ENCODE measurements at places on chromosomes 1 and 21. TPM values are rescaled to one million over a fixed set of nuclear protein-coding genes. Genes with fewer than 3 reads are reported as not detected.

DNA sequence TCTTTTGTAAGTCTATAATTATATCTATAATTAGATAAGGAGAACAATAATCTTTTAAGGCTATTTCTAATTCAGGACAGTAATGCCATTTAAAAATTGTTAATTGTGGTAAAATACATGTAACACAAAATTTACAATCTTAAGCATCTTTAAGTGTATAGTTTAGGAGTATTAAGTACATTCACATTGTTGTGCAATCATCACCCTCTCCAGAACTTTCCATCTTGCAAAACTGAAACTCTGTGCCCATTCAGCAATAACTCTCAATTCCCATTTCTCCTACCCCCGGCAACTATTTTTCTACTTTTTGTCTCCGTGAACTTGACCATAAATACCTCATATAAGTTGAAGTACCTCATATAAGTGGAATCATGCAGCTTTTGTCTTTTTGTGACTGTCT lies 93.9 kb upstream of the KCNA3 start:
- DNase-seq: no peak

DNA sequence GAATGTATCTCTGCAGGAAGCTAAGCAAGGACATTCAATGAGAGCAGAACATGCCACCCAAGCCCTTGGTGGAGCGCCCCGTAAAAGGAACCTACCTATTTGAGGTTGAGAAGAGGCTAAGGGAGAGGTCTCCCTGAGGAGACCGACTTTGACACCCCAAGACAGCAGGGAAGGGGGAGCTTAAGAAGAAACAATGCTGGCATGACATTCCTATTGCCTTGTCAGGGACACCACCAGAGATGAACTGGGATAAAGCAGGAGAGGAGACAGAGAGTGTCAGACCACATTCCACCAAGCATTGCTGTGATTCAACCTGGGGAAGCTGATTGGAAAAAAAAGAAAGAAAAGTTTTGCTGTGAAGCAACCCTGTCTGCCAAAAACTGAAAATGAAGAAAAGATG lies 13.3 kb upstream of the S100A2 start:
- DNase-seq: no peak

GRCh38 chr1:67629370-67630075 lies 55.5 kb upstream of the GADD45A start:
- no peak for DNase-seq

- no peak for DNase-seq
Measured at GRCh38 chr1:215407575-215407974, 159.5 kb upstream of the KCTD3 start.

DNA sequence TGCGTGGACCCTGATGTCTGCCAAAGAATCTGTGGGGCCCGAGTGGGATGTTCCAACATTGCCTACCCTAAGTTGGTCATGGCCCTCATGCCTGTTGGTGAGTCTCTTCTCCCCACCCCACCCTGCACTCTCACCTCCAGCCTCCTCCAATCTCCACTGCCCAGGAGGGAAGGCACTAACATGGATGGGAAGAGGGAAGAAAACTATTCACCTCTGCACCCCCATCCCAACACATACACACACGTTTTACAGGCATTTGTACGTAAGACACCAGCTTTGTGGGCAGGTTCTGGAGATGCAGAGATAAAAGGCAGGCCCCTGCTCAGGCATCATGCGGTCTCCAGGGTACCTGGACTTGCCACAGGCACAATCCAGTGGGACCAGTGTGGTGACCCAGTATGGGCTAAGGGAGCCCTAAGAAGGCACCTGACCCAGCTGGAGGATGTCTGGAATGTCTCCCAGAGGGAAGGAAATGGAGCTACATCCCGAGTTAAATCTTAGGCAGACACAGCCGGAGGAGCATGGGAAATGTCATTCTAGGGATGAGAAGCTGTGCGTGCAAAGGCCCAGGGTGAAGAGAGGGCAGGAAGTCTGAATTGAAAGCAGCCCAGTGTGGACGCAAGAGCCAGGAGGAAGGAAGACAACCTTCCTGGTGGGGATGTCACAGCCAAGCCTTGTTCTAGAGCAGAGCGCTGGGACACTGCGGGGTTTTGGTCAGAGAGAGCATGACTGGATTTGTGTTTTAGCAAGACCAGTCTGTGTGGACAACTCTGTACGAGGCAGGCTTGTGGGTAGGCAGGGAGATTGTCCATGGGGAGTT lies 11.4 kb downstream of the SLC5A9 start:
- no peak for DNase-seq

- no peak for DNase-seq
Measured at GRCh38 chr1:151479462-151479861, 20.2 kb upstream of the POGZ start.

- no peak for DNase-seq
Measured at GRCh38 chr1:58857680-58858673, 74.1 kb upstream of the JUN start.

- DNase-seq: peak; percentile 74
Measured at GRCh38 chr1:206925106-206925736, 3.5 kb upstream of the FCMR start.

DNA sequence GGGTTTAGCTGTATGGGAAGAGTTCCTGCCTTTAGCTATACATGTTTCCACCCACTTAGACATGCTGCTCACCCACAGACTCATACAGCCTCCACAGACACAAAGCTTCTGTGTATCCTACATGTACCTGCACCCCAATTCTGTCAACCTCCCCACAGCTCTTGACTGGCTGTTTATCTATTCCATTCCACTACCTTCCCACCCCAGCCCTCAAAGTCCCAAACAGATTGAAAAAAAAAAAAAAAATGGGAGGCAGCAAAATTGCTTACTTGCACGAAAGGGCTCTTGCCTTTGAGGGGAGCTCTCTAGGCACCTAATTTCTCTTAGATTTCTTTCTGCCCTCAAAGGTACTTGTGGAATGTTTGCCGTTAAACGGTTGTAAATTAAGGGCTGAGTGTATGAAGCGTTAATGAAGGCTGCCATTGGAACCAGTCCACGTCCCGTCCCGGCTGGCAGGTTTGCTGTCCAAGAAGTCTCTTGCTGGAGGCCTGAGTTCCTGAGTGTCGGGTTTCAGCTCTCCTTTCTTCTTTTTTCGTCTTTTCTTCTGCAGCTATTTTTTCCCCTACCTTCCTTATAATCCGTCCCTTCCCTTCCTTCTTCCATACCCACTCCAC lies 43.6 kb downstream of the PBX1 start:
- peak; percentile 83 for DNase-seq

DNA sequence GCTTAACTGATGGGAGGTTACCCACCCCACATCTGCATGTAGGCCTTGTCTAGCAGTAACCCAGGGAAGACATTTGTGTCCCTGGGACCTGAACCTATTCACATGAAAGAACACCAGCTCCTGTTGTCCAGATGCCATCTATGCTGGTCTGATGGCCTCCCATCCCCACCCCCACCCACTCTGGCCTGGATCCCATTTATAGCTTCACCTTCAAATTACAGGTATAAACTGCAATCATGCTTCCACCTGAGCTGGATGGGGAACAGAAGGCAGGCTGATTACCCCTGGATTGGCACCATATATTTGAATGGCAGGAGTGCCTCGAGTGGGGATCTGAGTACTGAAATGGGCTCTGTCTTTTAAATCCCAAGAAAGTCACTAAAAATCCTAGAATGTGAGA lies 312.7 kb upstream of the USP24 start:
- no peak for DNase-seq

- no peak for DNase-seq
Measured at GRCh38 chr1:29893046-29893723, 656.9 kb downstream of the PTPRU start.

DNA sequence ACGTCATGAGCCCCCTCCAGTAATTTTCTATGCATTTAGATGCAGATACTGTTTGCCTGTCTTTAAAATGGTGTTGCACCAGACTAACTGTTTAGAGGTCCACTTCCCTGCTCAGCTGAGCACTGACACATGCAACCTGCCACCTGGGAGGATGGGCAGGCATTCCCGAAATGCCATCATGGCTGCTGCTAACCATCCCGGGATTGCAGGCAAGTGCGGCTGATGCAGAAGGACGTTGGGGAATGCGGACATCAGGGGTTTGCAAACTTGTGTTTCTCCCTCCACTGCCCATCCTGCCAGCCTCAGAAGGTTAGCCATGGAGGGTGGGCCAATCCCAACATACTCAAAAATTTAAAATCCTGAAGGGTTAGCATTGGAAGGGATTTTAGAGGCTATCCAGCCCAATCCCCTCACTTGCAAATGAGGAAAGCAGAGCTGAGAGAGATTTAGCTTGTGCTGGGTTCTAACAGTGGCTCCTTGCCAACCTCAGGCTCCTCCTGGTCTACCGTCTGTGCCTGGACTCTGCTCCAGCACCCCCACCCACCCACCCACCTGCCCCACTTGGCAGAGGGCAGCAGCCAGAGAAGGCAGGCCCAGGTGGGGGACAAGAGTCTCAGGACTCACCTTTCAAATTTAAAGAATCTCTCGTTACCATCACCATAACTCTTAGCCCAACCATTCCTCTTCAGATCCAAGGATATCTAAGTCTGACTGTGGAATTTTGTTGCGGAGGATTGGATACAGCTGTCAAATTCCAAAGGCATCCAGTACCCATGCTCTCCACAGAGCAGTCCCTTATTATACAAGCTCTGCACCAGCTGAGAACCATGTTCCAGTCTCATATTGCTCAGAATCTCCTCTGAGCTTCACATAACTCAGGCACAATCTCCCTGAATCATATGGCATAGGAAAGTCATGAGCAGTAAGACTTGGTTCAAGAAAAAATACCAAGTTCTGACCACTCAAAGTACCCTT lies 34.2 kb downstream of the HIVEP3 start:
- no peak for DNase-seq

GRCh38 chr21:35309316-35309715 lies 260.2 kb upstream of the RUNX1 start:
- DNase-seq: no peak

- DNase-seq: no peak
Measured at GRCh38 chr1:1274299-1274930, 761 bp upstream of the UBE2J2 start.

GRCh38 chr1:81801651-81802456 lies 1.1 kb downstream of the ADGRL2 start:
- DNase-seq: peak; percentile 73

DNA sequence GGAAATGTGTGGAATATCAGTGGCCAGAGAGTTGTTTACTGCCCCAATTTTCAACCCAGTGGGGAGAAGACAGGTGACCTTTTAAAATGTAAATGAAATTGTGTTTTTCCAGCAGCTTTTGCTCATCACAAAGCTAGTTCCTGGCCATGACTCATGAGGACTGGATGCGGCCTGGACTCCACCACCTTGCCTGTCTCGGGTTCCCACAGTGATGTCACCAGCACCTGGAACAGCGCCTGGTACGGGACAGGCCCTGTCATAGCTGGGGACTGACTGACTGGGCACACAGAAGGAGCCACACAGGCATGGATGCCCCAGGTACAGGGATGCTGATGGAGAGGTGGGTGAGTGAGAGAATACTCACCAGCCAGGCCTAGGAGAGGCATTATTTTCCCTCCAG lies 277.1 kb downstream of the AJAP1 start:
- no peak for DNase-seq

GRCh38 chr1:223710179-223711133 lies 1.9 kb upstream of the CAPN2 start:
- DNase-seq: no peak

DNA sequence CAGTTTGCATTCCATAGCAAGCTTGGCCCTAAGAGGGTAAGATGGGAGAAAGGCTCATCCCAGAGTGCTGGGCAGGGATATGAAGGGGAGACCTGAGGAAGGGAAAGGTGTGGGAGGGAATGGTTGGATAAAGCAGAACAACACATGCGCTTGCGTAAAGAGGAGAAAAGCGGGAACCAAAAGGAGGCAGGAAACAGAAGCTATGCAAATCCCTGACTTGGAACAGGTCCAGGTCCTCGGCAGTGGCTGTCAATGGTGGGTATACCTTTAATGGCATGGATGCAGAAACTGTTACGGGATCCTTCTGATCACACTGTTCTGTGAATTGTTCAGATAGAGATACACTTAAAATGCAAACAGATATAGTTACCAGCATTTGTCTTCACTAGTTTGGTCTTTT lies 455.6 kb downstream of the SIPA1L2 start:
- no peak for DNase-seq

- DNase-seq: no peak
Measured at GRCh38 chr21:38401191-38401926, 96.9 kb downstream of the ERG start.

GRCh38 chr21:27534206-27534605 lies 567.3 kb upstream of the ADAMTS5 start:
- no peak for DNase-seq

- no peak for DNase-seq
Measured at GRCh38 chr1:91345395-91346005, 59.1 kb downstream of the HFM1 start.

DNA sequence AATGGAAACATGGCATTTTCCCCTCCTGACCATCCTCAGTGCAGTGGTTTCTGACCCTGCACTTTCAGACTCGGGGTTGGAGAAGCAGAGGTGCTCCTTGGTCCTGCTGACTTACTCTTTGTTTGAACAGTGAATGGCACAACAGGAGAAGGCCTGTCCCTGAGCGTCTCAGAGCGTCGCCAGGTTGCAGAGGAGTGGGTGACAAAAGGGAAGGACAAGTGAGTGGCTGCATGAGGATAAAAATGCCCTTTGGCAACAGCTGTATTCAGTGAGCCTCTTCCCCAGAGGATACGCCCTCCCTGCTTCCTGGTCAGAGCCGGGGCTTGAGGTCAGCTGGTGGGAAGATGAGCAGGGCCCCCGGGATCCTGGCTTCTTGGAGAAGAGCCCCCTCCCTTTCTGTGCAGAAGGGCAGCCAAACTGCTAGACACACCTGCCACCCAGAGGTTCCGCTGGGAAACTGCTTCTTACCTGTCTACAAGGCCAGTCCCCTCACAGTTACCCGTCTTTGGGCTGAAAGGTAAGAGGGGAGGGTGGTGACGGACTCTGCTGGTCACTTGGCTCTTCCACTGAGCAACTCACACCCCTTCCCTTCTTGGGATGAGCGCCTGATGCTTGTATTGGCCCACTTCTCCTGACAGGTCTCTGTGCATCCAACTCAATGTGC lies 16.6 kb downstream of the NPL start:
- no peak for DNase-seq

DNA sequence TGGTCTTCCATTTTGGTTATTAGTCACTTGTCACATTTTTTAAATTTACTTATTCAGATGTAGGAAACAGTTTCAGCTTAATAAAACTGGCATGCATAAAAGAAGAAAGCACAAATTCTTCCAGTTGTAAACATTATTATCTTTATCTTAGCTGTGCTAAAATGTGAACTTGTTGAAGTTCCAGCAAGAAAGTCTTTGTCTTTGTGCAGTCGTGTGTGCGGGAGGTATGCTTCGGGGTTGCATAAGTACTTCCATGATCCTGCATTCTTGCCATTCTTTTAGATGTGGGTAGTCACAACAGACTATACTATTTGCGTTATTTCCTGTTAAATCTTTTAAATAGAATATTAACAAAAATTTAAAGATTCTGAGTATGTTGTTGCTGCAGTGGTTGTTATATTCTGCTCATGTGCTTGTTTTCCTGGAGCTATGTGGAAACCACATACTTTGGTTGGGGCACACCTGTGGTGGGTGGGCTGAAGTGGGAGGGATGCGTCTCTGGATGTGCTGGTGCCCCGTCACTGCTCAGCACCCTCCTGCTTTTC lies 49.9 kb downstream of the CBS start:
- no peak for DNase-seq

The PLA2G5 gene
- 91.6 TPM for total RNA-seq

The TNFRSF4 gene
- 1.0 TPM for total RNA-seq

The HSD11B1 gene
- total RNA-seq: 1.0 TPM

The ADAMTS5 gene
- total RNA-seq: 3.3 TPM

The NTRK1 gene
- 1.5 TPM for total RNA-seq

The TMEM269 gene
- total RNA-seq: 0.06 TPM

The LRRN2 gene
- total RNA-seq: 31.6 TPM

Data from right cardiac atrium (tissue), 5 donors.